ENCODE measurements at places on chromosomes 11 and 22.

- DNase-seq = no peak
Observed at GRCh38 chr11:90220391-90220790, 2.5 kb downstream of the CHORDC1 start.

- no peak for DNase-seq
Observed at GRCh38 chr11:120918257-120918656, 105.6 kb upstream of the TBCEL start.

DNA sequence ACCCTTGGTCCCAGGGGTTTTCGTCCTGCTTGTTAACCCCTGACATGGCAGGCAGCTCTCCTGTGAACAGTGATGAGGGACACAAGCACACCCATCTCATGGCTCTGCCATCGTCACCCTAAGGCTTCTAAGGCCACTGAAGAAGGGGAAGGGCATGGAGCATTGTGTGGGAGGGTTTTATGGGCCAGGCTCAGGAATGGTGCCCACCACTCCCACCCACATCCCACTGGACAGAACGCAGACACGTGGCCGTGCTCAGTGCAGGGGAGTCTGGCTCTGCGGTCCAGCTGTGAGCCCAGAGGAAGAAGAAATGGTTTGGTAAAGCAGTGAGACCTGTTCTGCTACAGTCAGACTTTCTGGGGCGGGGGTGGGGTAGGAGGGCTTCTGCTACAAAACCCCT is 130.0 kb downstream of the CACNA1I start:
- DNase-seq = no peak

DNA sequence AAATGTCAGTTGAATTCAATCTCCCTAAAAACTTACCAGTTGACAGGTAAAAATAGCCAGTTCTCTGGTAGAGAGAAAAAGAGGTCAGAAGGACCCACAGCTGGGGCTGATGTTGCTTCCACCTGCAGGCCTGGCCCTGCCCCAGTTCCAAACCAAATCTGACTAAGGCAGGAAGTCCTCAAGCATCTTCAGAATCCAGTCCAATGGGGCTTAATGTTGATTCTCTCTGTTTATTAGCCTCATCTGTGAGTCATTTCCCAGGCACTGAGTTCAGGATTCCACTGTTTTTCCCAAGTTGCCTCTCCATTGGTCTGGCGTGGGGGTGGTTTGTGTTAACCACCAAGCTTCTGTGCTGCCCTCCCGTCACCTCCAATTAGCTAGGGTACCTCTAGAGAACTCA is 601.8 kb downstream of the INSC start:
- DNase-seq = no peak

- no peak for DNase-seq
Observed at GRCh38 chr11:134252346-134253187, 585 bp downstream of the THYN1 start.

GRCh38 chr11:95926726-95927125 is 2.8 kb upstream of the MTMR2 start:
- no peak for DNase-seq

- DNase-seq = no peak
Observed at GRCh38 chr11:70548976-70549375, 150.6 kb downstream of the CTTN start.

GRCh38 chr11:70078781-70079616 is 882 bp downstream of the ANO1 start:
- DNase-seq = no peak

- no peak for DNase-seq
Observed at GRCh38 chr11:3147257-3147619, 17.9 kb downstream of the OSBPL5 start.

- DNase-seq = no peak
Observed at GRCh38 chr11:107040433-107041087, 22.3 kb upstream of the GUCY1A2 start.

GRCh38 chr22:20137113-20137512 is 5.5 kb downstream of the ZDHHC8 start:
- DNase-seq = no peak

GRCh38 chr22:31451709-31452571 is 37.7 kb downstream of the EIF4ENIF1 start:
- DNase-seq = no peak

- DNase-seq = no peak
Observed at GRCh38 chr11:110988671-110989070, 256.9 kb upstream of the POU2AF2 start.

DNA sequence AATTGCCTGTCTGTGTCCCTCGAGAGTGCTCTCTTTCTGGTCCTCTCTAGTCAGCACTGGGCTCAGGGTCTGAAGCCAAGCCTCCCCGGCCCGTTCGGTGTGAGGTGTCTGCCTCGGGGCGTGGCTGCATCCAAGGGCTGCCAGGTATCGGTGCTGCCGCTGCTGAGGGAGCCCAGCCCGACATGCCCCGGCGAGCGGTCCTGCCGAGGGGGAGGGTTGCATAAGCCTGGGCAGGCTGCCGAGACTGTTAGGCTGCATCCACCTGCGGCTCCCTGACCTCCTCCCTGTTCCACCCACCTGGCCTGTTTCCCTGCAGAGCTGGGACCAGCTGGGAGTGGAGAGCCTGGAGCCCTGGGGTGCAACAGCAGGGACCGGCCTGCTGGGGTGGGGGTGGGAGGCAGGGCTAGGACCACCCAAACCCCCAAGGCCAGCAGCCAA is 6.3 kb downstream of the OVOL1 start:
- no peak for DNase-seq

- DNase-seq = no peak
Observed at GRCh38 chr11:129855086-129855485, 39.4 kb downstream of the TMEM45B start.

GRCh38 chr22:24244144-24244787 is 616 bp downstream of the GGT5 start:
- DNase-seq = no peak

- no peak for DNase-seq
Observed at GRCh38 chr22:46007848-46008261, 30.9 kb upstream of the WNT7B start.

- DNase-seq = no peak
Observed at GRCh38 chr11:82676483-82677094, 57.1 kb downstream of the FAM181B start.

- no peak for DNase-seq
Observed at GRCh38 chr11:12116425-12117032, 6.1 kb downstream of the MICAL2 start.

- no peak for DNase-seq
Observed at GRCh38 chr11:127392575-127392974, 392.0 kb upstream of the KIRREL3 start.

- no peak for DNase-seq
Observed at GRCh38 chr22:30261134-30261533, 5.5 kb downstream of the OSM start.

GRCh38 chr11:13775471-13775870 is 107.0 kb downstream of the FAR1 start:
- no peak for DNase-seq

- no peak for DNase-seq
Observed at GRCh38 chr11:1564535-1565172, 7.4 kb downstream of the DUSP8 start.

- DNase-seq = no peak
Observed at GRCh38 chr22:42743501-42743991, 22.9 kb upstream of the A4GALT start.
